ENCODE measurements at places on chromosomes 16 and 17.

- DNase-seq, result no peak
These were observed 23.3 kb downstream of the CEP295NL start for GRCh38 chr17:78879635-78880186.

DNA sequence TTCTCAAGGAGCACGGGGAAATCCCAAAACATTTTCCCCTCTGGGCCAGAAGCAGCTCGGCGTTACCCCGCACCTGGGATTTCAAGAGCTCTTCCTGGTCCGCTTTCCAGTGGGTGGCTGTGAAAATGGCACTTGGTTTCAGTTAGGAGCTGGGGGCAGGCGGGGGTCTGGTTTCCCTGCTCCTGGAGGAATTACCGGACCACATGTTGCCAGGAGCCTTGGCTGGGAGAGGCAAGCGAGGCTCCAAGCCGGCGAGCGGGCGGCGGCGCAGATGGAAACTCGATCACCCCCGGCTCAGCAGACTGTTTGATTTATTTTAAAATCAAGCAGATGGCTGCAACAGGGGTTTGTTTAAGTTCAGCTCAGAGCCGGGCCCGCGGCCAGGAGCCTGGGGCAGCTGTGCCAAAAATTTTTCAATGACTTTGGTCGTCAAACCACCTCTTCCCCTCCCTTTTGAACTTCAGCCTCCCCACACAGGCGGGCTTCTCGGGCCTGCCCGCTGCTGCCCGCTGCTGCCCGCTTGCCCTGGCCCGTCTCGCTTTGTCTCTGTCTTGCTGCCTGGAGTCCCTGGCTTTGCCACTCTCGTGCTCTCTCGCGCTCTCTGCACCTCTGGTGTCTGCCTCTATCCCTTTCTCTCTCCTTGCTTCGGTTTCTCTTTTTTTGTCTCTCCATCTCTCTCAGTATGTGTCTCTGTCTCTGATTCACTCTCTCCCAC lies 108.0 kb upstream of the CIBAR2 start:
- DNase-seq, result no peak

DNA sequence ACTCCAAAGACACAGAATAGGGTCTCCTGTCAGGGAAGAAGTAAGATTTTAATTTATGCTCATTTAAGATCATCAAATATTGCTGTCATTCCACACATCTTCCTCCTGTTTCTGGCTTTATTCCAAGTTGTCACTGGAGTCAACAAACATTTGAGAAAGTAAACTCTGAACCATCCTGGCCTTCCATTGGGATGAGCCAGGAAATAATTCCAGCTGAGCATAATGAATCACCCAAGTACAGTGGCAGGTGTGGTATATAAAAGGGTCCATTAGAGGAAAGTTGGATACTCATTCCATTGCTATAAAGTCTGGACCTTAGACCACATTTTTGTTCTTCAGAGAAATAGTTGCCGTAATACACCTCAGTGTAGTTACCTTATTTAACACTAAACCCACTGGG lies 246.1 kb downstream of the SLC39A11 start:
- DNase-seq, result no peak

GRCh38 chr17:15910791-15911190 lies 34.1 kb upstream of the ADORA2B start:
- DNase-seq, result no peak

GRCh38 chr16:88339930-88340754 lies 42.6 kb upstream of the ZNF469 start:
- no peak for DNase-seq

GRCh38 chr16:88705801-88706228 lies 393 bp downstream of the RNF166 start:
- no peak for DNase-seq

DNA sequence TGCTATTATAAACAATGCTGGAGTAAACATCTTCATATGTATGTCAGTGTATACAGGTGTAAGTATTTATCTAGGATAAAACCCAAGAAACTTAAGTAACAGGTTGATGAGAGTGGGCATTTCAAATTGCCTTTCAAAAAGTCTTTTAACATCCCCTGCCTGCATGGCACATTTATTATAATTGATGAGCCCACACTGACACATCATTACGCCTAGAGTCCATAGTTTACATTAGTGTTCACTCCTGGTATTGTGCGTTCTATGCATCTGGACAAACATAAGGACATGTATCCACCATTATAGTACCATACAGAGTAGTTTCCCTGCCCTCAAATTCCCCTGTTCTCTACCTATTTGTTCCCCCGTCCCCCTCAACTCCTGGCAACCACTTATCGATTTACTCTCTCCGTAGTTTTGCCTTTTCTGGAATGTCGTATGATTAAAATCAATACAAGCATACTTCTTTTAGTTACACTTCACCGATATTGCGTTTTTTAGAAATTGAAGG lies 53.7 kb downstream of the NACA2 start:
- DNase-seq, result no peak
